ENCODE measurements at places on chromosomes 11 and 22.

DNA sequence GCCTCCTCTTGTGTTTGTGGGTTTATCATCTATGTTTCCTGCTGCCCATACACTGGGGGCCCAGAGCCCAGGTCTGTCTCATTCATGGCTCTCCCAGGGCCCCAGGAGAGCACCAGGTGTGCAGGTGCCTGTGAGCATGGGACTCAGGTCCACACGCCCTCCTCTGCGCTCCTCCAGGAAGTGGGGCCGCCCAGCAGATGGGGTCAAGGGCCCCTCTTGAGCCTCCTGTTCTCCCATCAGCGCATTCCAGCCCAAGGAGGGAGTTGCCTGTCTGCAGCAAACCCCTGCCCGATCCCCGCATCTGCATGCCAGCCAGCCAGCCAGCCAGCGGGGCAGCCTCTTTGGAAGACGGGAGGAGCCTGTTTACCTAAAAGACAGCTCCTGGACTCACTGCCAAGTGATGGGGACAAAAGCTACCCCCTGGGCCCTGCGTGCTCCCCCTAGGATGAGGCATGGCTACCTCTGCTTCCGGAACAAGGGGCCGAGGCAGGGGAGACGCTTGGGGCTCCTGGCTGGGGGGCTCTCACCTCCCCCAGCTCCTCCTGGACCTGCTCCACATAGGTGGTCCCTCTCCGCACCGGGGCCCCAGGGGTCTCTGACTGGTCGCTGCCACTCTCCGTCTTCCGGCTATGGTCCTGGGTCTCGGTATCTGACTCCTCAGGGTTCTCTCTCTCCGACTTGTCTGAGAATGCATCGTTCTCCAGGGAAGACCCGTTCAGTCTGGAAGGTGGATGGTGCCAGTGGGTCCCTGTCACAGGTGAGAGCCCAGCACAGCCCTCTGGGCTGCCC is 49.7 kb upstream of the CARS1 start:
- DNase-seq: no peak

DNA sequence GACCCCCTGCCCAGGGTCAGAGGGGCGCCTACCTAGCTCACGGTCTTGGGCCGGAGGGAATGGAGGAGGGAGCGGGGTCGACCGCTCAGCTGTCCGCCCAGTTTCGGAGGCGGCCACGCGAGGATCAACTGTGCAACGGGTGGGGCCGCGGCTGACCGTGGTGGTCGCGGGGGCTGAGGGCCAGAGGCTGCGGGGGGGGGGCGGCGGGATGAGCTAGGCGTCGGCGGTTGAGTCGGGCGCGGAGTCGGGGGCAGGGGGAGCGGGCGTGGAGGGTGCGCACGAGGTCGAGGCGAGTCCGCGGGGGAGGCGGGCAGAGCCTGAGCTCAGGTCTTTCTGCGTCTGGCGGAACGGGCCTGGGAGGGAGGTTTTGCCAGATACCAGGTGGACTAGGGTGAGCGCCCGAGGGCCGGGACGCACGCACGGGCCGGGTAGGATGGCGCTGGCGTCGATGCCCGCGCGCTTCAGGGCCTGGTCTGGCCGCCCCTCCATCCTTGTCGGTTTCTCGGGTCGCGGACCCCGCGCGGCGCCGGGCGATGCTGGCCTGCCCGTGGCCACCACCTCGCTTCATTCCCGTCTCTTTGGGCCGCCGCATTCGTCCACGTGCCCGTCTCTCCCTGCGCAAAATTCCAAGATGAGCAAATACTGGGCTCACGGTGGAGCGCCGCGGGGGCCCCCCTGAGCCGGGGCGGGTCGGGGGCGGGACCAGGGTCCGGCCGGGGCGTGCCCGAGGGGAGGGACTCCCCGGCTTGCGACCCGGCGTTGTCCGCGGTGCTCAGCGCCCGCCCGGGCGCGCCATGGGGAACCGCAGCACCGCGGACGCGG is at the start of gene DRD4:
DRD4 (plus strand) TSS at position 759 of the 822 bp plus-strand sequence; CDS start at position 795, 36 bp downstream.
- no peak for DNase-seq

GRCh38 chr11:27205779-27206570 is 157.0 kb downstream of the CCDC34 start:
- DNase-seq: no peak

GRCh38 chr11:47768101-47768612 is 1.0 kb upstream of the FNBP4 start:
- peak; percentile 51 for DNase-seq

GRCh38 chr11:6362185-6362872 is 27.9 kb upstream of the SMPD1 start:
- no peak for DNase-seq

DNA sequence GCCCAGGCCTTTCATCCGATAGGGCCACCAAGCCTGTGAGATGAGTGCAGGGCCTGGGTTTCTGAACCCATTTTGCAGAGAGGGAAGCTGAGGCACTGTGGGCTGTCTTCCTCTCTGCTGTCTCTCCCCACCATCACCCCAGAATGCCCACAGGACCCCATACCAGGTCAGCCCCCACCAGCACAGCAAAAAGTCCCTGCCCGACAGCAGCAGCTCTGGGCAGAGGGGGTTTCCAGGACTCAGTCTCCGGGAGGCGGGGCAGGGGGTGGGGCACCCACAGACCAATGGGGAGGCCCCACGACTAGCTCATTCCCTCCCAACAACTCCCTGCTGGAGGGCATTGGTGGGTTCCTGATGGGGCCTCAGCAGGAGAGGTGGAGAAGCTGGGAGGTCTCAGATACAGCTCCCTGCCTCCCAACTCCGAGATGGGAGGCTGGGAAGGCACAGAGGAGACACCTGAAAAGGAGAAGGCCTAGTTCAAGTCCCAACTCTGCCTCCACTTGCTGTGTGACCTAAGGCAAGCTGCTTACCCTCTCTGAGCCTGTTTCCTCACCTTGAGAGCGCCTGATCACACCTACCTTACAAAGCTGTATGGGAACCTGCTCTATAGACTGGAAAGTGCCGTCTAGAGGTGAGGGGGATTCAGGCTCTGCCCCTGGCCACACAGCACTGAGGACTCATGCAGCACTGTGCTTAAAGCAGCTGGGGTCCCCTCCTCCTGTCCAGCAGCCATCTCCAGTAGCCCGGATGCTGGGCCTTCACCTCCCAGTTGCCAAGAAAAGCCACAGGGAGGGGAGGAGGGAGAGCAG is 3.5 kb downstream of the CBX7 start:
- DNase-seq: no peak

GRCh38 chr11:84990141-84990540 is 637.0 kb downstream of the DLG2 start:
- no peak for DNase-seq

DNA sequence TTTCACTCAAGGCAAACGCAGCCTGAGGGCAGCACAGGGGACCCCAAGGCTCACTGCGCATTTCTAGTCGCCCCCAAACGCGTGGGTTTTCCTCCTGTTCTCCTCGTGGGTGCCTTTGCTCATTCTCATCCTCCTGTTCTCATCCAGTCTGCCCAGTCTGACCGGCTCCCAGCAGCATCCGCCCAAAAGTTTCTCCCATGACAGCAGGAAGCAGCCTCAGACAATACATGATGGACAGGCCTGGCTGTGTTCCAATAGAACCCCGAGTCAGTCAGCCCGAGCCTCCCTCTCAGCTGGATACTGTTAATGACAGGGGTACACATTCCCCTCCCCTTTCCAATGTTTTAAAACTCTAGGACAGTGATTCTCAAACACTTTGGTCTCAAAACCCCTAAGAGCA is 22.5 kb upstream of the KRTAP5-7 start:
- no peak for DNase-seq

DNA sequence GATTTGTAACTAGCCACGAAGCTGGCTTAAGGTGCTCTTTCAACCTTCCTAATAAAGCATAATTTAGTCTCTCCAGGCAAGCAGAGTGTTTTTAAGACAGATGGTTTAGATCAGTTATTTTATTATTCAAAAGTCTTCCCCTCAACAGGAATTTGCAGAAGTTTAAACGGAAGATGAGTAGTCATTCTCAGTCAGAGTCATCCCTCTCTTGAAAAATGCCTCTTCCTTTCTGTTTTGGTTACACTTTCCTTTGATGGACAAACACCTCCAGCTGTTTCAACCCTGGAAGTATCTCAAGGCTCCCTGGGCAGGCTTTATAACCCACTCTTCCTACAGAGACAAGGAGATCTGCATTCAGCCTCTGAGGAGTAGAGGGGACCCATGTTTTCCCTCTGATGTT is 60.3 kb upstream of the POU2AF2 start:
- DNase-seq: no peak

DNA sequence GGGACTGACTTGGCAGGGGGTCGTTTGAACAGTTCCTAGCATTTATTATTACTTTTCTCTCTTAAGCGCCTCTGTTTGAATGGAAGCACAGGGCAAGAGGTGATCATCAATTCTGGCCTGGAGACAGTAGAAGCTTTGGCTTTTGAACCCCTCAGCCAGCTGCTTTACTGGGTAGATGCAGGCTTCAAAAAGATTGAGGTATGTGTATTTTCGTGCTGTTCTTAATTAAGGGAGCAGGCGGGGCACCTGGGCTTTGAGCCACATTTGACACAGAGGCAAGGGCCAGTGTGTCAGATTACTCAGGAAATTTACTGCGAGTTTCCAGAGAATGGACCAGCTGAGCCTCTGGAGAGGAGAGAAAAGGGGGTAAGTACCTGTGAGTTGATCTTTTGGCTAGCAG is 102.4 kb upstream of the SORL1-AS1 start:
- DNase-seq: no peak

- no peak for DNase-seq
These were observed 30.4 kb upstream of the TRIM29 start for GRCh38 chr11:120168108-120168959.

- DNase-seq: no peak
These were observed 14.2 kb downstream of the SLC22A8 start for GRCh38 chr11:63001456-63001855.

GRCh38 chr11:17553249-17553546 is 6.1 kb downstream of the OTOG start:
- no peak for DNase-seq

DNA sequence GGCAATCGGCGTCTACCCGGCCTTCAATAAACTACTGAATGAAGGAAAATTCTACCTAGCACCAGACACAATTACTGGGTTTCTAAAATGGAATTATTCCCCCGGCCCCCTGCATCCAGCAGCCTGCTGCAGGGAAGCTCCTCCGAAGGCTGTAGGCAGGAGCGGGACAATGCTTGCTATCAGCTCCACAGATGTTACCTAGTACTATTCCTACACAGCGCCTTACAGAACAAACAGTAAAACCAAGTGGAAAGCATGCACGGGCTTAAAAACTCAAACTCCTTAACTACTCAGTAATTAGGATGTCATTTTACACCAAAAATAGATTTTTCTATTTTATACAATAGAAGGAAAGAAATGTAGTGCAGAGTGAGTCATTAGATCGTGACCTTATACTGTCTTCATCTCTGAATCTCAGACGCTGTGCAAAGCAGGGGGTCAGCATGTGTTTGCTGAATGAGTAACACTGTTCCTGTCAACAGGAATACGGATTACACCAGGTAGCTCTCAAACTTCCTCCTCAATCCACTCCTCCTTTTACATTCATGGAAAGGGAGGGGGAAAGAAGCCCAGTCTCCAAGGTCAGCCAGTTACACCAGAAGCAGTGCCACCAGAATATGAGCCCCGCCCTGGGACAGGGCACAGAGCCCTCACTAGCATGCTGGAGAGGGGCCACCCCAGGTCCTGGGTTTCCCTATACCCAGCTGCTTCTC is 74.9 kb downstream of the PACSIN2 start:
- DNase-seq: peak; percentile 80

- no peak for DNase-seq
These were observed 21.4 kb downstream of the IL17REL start for GRCh38 chr22:49991167-49991566.

DNA sequence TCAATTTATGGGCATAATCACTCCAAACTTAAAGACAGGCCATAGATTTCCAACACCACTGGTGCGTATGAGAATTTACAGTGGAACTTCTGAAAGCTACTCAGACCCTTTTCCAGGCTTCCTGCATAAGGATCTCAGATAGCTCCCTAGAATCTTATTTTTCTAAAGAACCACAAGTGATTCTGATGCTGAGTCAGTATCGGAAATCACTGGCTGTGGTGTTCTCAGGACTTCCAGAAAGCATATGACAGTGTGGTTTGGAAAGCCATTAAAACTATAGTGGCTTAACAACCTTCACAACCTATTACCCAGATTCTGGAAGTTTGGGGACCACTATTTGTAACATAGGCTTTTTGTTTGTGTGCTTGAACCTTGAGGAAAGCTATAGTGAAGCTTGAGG is 756.0 kb downstream of the DLG2 start:
- DNase-seq: no peak

GRCh38 chr11:16727806-16728205 is 10.6 kb upstream of the C11orf58 start:
- no peak for DNase-seq

DNA sequence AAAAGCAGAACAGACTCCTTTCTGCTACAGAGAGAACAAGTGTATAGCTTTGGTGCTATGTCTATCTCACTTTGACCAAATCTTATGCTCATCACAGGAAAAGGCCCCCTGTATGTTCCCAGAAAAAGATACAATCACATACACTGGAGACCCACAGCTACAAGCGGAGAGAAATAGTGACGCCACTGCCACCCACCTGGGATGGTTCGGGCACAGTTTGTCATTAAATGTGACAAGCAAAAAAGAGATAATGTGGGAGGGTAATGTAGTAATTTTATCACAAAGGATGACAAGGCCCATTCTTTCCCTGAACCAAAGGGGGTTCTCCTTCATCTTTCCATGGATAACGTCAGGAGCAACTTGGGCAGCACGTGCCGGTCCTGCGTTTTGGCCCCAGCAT is 32.0 kb downstream of the THOC5 start:
- DNase-seq: no peak

- DNase-seq: no peak
These were observed 29.1 kb downstream of the DRD2 start for GRCh38 chr11:113446112-113446511.

- no peak for DNase-seq
These were observed 32.9 kb upstream of the KLHL35 start for GRCh38 chr11:75465701-75466531.

GRCh38 chr11:85756401-85757200 is 54.3 kb downstream of the SYTL2 start:
- DNase-seq: peak; percentile 72

- DNase-seq: no peak
These were observed 39.6 kb downstream of the ARRB1 start for GRCh38 chr11:75311858-75312288.

DNA sequence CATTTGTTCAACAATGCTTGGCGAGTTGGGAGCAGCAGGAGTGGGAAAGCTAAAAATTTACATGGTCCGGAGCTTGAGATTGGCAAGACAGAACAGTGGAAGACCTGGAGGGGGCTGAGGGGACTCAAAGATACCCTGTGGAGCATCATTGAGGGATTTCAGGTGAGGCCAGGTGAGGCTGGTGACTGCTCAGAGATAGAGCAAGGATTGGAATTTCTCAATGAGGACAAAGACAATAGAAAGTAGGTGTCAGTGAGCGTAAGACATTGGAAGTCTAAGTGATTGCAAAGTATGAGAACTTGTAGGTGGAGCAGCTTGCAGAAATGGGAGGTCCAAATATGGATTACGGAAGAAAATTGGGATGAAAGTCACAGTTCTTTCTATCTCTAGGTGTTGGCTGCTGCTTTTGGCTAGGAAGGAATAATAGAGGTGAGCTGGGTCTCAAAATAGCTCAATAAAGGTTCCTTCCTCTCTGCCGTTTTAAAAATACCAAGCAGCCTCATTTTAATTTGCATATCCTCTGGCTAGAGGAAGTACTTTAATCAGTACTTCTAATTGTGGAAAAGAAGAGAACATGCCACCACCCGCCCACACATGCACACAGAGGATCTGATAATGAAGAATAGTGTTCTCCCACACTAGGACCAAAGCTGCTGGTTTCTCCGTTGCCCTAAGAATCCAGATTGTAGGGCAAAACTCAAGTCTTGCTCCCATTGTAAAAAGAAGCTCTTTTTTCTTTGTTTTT is 41.8 kb upstream of the SORL1-AS1 start:
- no peak for DNase-seq
